Sciatic nerve (tissue), 2 donors: ENCODE measurements at places on chromosomes 5 and 9.

- DNase-seq = no peak
These were observed 99.5 kb upstream of the MSX2 start for GRCh38 chr5:174624733-174625522.

GRCh38 chr9:33737811-33738606, 57.4 kb upstream of the PRSS3 start:
- no peak for DNase-seq

GRCh38 chr9:107137495-107138202, 145.4 kb upstream of the RAD23B start:
- no peak for DNase-seq

GRCh38 chr5:91219803-91220371, 163.2 kb downstream of the ARRDC3 start:
- no peak for DNase-seq

GRCh38 chr5:155938051-155938450, 388.9 kb upstream of the SGCD start:
- no peak for DNase-seq

- no peak for DNase-seq
These were observed 278.2 kb downstream of the BRINP1 start for GRCh38 chr9:119091074-119091473.

- DNase-seq = no peak
These were observed 27.0 kb downstream of the SLC1A1 start for GRCh38 chr9:4517274-4517673.

- DNase-seq = no peak
These were observed 427 bp downstream of the PCYOX1L start for GRCh38 chr5:149358294-149358651.

GRCh38 chr5:136242136-136242535, 49.2 kb upstream of the SMIM32 start:
- no peak for DNase-seq

DNA sequence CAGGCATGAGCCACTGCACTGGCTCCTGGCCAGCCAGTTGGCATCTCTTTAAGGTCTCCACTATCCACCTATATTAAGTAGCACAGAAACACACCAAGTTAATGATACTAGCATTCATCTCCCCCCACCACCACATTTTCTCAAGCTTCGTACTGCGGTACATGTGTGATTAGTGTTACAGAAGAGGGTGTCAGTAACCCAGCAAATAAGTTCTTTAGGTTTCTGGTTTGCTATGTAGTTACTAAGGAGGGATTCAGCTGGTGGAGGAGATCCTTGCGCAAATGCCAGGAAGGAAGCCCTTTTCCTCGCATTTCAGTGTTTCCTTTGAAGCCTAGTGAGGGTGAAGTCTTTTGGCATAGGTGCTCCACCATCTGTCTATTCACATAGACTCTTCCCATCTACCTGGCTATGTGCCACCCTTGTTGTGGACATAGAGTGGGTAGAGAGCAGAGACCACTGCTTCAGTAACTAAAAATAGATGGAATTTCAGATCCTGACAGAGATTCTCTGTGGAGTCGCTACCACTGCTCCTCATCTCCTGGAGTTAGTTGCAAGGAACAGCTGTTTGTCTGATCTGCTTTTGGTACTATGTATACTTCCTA, 16.7 kb downstream of the UBE2D2 start:
- DNase-seq = no peak

DNA sequence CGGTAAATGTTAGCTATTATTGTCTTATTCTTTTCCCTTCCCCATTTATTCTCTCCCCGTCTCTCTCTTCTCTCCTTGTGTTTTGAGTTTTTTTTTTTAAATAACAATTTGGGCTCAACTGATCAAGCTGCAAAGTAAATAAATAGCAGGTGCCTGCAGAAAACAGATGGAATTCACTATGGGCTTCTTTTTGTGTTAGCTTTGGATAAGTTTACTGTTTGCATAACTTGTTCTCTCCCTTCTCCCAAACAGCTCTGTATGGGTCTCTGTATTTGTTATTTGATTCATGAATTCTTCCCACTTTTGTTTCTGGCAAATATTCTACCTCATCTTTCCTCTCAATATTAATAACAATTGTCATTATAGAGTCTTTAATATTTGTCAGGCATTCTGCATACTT, 111.8 kb upstream of the ASTN2 start:
- DNase-seq = no peak

GRCh38 chr5:115892021-115892420, 50.3 kb downstream of the AP3S1 start:
- DNase-seq = no peak

- DNase-seq = peak; percentile 86
These were observed 92.1 kb downstream of the DAB2IP start for GRCh38 chr9:121743441-121744001.

DNA sequence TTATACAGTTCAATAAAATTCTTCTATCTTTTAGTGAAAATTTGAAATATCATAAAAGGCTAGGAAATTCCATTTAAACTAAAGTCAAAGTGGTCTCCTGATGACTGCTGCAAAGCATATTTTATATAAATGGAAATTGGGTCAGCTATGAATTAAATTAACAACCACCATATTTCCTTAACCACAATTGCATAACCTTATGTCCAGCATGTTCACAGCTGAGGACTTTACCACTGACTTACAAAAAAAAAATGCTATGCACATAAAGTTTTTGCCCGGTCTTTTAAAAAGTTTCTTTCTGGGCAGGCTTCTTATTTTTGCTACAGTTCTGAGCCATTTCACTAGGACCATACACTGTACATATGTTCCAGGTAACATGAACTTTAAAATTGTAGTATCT, 208.6 kb upstream of the RGMB start:
- no peak for DNase-seq

DNA sequence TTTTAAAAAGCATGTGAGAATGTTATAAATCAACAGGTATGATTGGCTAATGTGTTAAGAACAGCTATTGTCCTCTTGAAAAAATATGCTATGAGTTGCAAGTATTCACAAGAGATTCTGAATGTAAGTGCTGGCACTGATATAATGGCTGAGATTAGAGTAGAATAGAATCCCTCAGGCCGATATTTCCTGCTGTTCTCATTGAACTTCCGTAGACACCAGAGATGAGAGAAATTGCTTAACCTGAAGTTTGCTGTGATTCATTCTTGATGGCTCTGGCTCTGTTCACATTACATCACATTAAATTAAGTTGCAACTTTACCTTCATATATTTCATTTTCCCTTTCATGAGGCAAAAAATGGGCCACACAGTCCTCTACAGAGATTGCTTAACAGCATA, 114.5 kb downstream of the BAAT start:
- DNase-seq = no peak

GRCh38 chr5:140673187-140673976, at the start of gene DND1:
Gene DND1, minus strand, starts transcription at chr5:140673576. Its CDS starts 34 bp downstream, at chr5:140673542.
- no peak for DNase-seq

DNA sequence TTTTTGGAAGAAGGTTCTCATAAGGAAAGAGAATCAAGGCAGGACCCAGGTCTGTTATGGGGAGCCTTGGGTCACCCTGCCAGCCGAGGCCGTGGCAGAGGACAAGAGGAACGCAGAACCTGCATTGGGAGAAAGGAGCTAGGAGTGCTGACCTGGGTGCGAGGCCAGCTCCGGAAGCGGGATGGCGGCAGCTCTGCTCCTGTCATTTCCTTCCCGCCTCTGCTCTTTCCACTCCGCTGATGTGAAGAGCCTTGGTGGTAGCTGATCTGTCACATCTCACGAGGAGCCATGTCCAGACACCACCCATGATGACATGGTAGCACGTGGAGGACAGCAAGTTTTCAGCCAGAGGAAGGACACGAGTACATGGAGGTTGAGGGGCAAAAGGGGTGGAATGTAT, 109.5 kb upstream of the COL5A1 start:
- DNase-seq = no peak

GRCh38 chr5:79008362-79008761, 23.3 kb upstream of the ARSB start:
- DNase-seq = no peak

DNA sequence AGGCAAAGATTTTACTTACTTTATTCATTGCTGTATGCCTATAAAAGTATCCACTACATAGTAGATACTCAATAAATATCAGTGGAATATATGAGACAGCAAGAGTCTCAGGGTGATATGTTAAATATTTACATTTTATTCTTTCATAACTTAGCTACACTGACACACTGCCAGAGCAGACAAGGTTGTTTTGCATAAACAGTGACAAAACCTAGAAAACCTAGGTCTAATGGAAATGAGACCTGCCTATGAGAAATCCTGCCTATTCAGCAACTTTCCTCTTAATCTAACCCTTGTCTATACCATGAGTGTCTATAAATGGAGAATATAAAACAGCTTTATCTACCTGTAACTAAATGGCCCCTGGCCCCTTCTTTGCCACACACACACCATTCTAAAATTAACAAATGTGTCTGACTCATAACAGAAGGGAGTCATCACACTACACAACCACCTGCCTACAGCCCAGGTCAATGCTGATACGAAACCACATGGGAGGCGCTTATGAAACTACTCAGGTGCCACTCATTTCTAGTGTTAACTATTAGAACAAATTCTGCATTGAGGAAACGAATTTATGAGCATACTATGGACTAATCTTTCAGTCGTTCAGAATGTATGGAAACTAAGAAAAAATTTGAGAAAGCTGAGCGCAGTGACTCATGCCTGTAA, 60.3 kb downstream of the UBAP2 start:
- DNase-seq = no peak

DNA sequence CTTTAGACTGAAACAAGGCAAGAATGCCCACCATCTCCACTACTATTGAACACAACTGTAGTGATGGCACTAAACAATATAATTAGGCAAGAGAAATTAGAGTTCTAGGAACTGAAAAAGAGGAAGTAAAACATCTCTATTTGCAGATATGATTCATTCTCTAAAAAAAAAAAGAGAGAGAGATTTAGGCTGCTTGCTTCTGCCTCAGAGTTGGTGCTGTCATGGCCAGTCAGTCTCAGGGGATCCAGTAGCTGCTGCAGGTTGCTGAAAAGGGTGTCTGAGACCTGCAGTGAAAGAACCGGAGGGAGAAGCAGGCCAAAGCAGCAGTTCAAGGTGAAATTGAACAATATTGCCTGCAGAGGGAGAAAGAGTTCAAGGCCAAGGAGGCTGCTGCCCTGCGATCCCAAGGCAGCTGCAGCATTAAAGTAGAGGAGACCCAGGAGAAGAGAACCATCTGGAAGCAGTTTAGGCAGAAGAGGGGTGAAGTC, 72.5 kb downstream of the AP3B1 start:
- DNase-seq = no peak

- no peak for DNase-seq
These were observed 188.6 kb downstream of the CARTPT start for GRCh38 chr5:71907608-71908145.

DNA sequence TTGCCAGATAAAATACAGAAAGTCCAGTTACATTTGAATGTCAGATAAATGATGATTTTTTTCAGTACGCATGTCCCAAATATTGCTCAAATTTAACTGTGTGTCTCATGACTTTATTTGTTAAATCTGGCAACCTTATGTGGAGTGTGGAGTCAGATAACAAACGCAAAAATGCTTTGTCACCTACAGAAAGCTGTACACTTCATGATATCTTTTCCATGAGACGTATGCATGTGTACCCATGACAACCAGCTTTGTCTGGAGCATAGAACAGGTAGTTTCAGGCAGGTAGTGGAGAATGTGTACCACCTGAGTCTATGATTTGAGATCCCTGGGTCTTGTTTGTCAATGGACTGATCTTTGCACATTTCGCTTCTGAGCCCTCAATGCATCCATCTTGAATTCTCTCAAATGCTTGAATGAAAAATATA, 105.5 kb upstream of the CPEB4 start:
- DNase-seq = no peak

GRCh38 chr5:158837908-158838307, 261.8 kb downstream of the EBF1 start:
- DNase-seq = peak; percentile 63

GRCh38 chr5:96743065-96743768, 64.5 kb downstream of the ERAP1 start:
- DNase-seq = no peak

- DNase-seq = no peak
These were observed 244.3 kb downstream of the PDE4D start for GRCh38 chr5:59648949-59649921.

DNA sequence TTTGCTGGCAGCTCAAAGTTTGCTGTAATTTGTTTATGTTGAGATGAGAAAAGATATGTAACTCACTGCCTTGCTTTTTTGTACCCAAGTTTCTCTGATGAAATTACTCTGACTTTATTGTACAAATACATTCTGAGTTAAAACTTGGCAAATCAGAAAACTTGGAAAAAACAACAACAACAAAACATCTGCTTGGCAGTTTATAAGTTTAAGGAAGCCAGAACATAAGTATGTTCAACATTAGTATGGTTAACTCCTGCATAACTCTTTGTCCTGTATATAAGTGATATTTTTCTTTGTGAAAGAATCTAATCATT, 233.1 kb downstream of the MAST4 start:
- DNase-seq = no peak

DNA sequence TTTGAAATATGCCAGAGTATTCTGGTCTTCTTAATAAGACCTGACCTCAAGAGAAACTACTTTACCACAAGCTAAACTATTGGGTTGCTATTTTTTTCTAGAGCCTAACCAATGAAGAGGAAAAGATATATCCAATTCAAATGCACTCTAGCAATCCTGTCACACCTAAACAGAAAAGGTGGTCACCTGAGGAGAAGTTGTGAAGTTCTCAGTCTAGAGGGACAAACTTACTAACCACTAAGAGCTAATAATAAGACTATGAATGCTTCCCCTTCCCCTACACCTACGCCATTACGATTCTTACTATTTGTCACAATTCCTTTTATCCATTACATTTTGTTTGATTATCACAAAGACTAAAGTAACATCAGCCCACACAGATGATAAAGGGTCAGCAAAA, 29.7 kb downstream of the RLN2 start:
- DNase-seq = no peak

DNA sequence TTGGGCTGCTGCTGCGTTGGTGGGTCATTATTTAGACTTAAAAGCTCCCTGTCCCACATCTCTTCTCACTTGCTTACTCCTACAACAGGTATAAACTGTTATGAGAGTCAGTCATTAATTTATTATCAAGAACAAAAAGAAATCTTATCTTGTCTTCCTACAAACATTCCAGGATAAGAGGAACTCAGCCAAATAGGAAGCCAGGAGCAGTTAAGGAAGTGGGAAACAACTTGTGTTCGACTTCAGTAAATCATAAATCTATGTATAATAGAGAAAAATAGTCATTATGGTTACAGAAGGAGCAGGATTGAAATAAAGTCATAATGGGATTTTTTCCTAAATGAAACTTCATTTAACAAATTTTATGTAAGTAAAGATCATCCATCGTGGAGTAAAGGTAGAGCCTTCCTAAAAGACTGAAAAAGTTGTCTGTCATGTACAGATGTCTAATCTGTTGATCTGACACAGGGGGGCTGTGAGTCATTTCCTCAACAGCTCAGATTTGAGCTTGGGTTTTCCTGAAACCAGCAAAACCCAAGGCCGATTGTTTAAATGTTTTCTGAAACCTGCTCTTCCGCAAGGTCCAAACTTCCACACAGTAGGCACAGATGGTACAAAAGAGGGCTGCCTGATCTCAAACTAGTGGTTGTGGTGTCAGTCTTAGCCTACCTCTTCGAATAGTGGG, 25.3 kb upstream of the LRRTM2 start:
- no peak for DNase-seq

GRCh38 chr5:33032271-33033070, 321.4 kb downstream of the NPR3 start:
- DNase-seq = no peak

- DNase-seq = peak; percentile 81
These were observed 482.9 kb downstream of the AGTPBP1 start for GRCh38 chr9:85258823-85259370.

- no peak for DNase-seq
These were observed 59.5 kb downstream of the RPS6 start for GRCh38 chr9:19320495-19320894.

- no peak for DNase-seq
These were observed 50.2 kb downstream of the NIM1K start for GRCh38 chr5:43242196-43242595.

GRCh38 chr5:74672215-74672877, 12.7 kb upstream of the HEXB start:
- no peak for DNase-seq
